Left colon (tissue), 2 donors: ENCODE measurements at places on chromosomes 12 and 14.

DNA sequence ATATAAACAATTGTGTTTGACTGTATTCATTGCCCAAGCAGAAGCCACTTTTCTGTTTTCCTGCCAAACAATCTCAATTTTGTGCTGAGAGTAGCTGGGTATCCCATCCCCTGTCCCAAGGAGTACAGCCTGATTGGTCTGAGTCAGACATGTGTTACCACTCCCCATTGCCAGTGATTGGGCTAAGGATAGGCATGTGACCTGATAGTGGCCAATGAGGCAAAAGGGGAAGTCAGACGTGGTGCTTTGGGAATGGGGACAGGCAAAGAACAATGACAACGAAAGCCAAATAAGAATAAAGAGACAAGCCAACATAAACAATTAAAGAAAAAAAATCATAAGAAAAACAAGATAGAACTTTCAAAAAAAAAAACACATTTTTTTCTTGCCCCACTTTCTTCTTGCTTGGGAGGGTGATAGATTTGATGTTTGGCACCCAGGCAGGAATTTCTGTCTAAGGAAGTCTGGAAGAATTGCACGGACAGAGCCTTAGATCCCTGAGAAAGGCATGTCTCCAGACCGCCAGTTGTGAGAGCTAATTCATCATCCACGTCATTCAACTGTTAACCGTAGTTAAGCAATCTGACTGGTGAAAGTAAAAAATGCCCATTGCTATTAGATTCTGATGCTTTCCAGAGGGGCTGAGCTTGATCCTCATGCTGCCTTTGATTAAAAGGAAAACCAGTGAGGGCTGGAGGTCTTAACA lies 626.6 kb upstream of the TMEM132C start:
- no peak for DNase-seq

GRCh38 chr12:64674367-64674922 lies 64.2 kb downstream of the RASSF3 start:
- no peak for DNase-seq

DNA sequence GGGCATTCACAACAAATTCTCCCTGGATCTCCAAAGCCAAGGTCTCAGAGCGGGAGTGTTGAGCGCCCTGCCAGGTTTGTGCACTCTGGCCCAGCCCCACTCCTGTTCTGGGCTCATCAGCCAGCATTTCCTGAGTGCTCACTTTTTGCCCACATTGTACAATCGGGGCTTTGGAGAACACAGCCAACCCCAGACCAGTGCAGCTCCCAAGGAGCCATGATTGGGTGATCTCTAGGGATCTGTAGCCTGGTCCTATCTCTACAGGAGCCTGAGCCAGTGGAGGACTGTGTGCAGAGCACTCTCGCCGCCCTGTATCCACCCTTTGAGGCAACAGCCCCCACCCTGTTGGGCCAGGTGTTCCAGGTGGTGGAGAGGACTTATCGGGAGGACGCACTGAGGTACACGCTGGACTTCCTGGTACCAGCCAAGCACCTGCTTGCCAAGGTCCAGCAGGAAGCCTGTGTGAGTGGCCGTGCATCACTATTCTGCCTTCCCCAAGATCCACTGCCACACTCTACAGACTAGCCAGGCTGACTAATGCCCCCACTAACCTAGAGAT lies 2.8 kb downstream of the ARHGEF40 start:
- peak; percentile 69 for DNase-seq

- no peak for DNase-seq
These were observed 281.2 kb downstream of the RGS6 start for GRCh38 chr14:72213424-72213823.

DNA sequence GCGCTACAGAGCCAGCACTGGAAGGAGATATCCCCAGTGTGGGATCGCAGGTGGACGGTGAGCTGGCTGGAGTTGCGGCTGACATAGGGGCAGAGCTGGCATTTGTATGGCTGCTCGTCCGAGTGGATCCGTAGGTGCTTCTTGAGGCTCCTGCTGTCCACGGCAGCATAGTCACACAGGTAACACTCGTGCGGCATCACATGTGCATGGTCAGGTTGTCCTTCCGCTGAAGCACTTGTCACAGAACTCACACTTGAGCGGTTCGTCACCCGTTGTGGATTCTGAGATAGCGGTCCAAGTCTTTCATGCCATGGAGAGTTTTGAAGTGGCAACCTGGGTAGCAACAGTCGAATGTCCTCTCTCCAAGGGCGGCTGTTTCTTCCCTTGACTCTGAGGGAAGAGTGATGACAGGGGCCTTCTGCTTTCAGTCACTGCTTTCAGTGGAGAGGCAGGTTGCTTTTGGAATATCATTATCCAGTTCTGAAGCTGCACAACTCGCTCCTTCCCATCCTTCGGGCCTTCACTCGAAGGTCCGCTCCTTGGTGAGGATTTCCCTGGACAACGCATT lies 37.0 kb upstream of the SAV1 start:
- no peak for DNase-seq

DNA sequence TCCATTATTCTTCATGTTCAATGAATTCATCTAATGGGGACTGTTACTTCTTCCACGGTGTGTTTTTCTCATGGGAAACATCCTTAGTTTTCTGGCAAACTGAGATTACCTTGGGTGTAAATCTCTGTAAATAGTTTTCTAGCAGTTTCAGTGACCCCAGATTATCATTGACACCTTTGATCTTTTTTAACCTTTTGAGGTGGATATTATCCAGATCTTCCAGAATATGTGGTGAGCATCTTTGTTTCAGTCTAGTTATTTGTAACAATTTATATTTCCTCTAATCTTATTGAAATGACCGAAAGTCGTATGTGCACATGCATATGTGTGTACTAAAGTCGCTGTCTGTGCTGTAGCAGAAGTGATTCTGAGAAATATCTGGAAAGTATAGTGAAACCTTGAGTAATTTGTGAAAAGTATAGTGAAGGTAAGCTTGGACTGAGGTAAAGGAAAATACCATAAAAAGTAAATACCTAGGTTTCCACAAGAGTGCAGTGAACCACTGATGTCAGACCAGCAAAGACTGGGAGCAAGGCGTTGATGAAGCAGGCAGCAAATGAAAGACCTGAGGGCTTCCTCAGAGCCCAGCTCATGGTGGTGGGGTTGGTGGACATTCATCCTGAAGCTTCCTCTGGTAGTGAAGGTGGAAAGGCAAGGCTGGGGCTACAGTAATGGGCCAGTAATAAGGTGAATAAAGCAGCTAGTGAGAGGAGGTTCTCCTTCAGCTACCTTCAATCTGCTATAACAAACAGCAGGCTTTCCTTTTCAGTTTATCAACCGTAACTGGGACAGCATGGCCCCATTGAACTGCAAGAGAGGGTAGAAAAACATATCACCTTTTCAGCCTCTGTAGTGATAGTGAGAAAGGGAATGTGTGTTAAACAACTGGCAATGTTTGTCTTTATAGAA lies 480.2 kb upstream of the FBXO33 start:
- no peak for DNase-seq

DNA sequence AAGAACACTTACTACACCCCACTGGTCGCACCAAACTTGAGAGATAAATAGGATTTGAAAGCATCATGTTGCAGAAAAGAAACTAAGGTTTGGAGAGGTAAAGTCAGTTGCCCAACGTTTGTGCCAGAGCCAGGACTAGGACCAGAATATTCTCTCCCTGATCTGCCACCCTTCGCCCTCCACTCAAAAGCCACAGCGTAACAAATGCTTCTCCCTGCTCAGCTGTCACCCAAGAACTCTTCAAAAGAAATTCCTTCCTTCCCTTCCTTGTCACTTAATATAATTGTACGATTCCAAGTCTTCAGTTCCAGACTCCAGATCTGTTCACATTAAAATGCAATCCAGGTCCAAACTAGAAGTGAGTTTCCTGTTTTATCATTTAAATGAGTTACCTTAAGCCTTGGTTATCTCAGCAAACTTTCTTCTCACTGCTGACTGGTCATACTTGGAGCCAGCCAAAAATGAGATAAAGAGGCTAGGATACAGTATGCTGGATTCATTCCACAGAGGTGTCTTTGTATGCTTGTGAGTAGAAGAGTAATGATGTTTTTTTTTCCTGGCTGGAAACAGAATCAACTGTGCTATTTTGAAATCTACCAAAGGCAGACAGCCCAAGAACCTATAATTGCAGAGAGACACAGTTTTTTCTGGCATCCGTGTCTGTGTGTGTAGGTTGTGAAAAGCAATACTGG lies 12.8 kb upstream of the PPFIBP1 start:
- DNase-seq = no peak

GRCh38 chr12:111842556-111843396 lies 748 bp downstream of the MAPKAPK5 start:
- DNase-seq = peak; percentile 72

GRCh38 chr14:52351233-52352060 lies 37.3 kb downstream of the PTGER2 start:
- no peak for DNase-seq

DNA sequence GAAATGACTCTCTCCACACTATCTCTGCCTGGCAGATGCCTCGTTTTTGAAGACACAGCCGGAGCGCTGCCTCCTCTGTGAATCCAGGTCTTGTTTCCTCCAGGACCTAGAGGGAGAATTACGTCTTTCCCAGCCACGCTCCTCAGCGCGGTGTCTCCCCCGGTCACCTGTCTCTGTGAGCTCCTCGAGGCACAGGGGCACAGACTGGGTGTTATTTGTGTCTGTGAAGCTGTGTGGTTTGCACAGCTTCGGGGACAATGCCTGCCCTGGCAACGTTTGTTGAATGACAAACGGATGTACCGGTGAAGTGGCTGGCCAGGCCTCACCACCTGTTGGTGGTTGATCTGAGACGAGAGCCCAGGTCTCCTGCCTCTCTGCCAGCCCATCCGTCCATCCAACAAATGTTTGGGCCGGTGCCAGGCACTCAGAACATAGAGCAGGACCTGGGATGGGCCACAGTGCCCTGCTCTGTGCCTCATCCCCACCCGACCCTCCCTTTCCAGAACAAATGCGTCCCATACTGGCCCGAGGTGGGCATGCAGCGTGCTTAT lies 6.1 kb downstream of the PTPN6 start:
- peak; percentile 25 for DNase-seq

GRCh38 chr12:84315926-84316325 lies 596.7 kb downstream of the SLC6A15 start:
- DNase-seq = no peak

DNA sequence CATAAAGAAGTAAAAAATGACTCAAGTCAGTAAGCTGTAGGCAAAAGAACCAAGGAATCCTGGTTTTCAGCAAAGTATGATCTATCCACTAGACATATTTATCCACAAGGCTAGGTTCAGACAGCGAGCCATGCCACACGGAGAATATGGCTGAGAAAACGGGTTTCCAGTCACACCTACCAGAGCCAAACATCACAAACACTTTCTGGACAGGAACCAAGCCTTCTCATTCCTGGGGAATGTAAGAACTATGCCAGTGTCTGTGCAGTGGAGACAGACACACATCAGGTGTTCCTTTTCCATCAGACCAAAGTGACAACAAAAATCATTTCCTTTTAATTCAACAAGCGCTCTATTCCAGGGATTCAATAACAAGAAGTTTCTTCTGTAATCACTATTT lies 41.1 kb downstream of the AREL1 start:
- no peak for DNase-seq

GRCh38 chr14:75156901-75157300 lies 19.5 kb downstream of the TMED10 start:
- DNase-seq = no peak

DNA sequence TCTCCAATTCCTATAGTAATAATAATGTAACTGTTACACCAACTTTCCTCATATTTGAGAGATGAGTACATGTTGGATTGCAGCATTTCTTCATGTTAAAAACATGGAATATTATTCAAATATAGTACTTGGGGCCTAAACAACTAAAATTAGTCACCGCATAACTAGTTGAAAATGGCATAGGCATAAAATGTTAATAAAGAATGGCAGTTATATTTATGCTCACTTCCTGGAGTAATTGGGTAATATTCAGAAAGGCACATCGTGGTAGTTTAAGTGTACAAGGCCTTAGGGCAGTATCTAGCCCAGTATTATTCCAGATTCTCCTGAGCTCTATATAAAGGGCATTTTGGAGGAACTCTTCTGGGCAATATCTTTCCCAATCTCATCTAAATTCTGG lies 46.0 kb downstream of the ERGIC2 start:
- no peak for DNase-seq

- DNase-seq = no peak
These were observed 18.9 kb downstream of the PPP2R5C start for GRCh38 chr14:101780390-101780789.

DNA sequence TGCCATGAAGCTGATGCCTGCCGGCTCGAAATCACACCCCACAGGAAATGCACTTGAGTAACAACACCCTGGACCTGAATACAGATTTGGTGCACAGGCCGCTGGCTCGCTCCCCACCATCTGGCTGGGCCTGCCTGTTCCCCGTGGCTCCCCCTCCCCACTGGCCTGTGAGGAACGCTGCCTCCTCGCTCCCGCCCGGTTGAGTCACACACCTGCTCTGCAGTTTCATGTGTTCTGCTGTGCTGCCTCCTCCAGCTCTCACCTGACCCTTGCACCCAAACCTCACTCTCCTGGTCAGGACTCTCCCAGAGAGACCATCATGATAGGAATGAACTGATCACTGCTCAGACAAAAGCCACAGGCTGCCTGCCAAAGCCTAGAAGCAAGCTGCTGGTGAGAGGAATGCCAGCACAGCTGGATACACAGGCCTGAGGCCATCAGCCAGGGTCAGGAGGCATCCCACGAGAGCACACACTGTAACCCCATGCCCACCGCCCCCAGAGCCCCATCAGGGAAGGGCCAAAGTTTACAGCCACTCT lies 3.8 kb upstream of the SIVA1 start:
- peak; percentile 77 for DNase-seq

- DNase-seq = no peak
These were observed 482.8 kb downstream of the PRKD1 start for GRCh38 chr14:29444805-29445204.

- no peak for DNase-seq
These were observed 67.1 kb downstream of the MON2 start for GRCh38 chr12:62533755-62534107.

GRCh38 chr12:98533723-98534251 lies 18.4 kb downstream of the TMPO start:
- no peak for DNase-seq

- no peak for DNase-seq
These were observed 114.5 kb downstream of the ADGRD1 start for GRCh38 chr12:131067981-131068851.

DNA sequence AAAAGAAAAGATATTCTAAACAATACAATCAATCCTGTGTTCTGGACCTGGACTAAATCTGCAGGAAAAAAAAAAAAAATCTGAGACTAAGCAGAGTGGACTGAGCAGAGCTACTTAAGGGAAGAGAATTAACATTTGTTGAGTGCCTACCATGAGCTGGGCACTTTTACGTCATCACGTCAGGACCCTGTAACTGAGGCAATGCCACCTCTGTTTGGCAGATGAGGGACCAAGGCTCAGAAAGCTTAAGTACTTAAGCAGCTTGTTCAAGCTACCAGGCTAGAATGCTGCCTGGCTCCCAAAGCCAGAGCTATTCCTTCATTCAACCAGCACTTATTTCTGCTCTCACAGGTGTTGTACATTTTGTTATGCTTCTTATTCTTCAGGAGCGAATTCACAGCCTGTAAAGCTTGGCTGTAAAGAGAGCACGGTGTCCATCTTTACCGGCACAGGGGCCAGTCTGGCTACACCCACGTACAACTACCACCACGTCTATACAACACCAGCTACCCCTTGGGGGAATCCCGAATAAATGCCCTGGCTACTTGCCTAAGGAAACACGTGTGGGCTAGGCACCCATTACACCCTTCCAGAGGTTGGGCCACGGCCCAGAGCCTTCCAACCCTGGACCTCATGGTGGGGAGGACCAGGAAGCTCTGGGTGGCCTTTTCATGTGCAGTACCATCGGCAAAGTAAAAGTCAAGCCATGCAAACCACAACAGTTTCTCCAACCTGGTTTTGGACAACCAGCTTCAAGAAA lies 27.0 kb downstream of the TMCC3 start:
- DNase-seq = no peak
